ENCODE measurements at places on chromosomes 5 and 9. TPM values are rescaled to one million over a fixed set of nuclear protein-coding genes. Genes with fewer than 3 reads are reported as not detected.

GRCh38 chr5:159912033-159912800 lies 4.1 kb upstream of the ADRA1B start:
- peaks cover 15% of the 10 kb centered on the region for H3K27me3 ChIP-seq
- H3K4me3 ChIP-seq: no peak overlapping the region
- H3K27ac ChIP-seq: no peak overlapping the region
- H3K36me3 ChIP-seq: no peaks in the 10 kb centered on the region

DNA sequence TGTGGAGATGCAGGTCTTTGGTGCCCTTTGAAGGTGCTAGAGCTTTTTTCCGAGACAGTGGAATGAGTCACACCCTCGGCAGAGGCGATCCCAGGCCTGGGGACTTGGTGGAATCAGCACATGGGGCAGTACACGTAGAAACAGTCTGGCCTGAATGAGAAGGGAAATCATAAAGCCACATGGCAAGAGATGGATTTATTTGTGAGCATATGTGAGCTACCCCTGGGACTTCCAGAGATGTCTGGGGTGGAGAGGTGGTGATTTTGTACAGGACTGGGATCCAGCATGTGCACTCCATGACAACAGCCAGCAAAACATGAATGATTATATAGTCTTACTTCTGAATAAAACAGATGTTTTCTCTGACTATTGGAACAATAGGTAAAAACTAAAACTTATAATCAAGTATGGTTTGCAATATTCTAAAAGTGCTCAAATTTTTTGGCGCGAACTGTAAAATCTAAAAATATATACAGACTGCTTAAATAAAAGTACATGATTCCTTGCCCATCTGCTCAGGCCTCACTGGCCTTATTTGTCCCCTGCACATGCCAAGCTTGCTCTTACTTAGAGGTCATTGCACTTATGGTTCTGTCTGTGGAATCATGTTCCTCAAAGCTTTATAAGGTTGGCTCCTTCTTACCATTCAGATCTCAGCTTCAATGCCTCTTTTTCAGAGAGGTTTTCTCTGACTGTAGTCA lies 54.7 kb upstream of the SMARCA2 start:
- H3K4me1 ChIP-seq: no peaks in the 10 kb centered on the region
- H3K27ac ChIP-seq: no peak overlapping the region
- H3K36me3 ChIP-seq: no peaks in the 10 kb centered on the region
- no peaks in the 10 kb centered on the region for H3K27me3 ChIP-seq

DNA sequence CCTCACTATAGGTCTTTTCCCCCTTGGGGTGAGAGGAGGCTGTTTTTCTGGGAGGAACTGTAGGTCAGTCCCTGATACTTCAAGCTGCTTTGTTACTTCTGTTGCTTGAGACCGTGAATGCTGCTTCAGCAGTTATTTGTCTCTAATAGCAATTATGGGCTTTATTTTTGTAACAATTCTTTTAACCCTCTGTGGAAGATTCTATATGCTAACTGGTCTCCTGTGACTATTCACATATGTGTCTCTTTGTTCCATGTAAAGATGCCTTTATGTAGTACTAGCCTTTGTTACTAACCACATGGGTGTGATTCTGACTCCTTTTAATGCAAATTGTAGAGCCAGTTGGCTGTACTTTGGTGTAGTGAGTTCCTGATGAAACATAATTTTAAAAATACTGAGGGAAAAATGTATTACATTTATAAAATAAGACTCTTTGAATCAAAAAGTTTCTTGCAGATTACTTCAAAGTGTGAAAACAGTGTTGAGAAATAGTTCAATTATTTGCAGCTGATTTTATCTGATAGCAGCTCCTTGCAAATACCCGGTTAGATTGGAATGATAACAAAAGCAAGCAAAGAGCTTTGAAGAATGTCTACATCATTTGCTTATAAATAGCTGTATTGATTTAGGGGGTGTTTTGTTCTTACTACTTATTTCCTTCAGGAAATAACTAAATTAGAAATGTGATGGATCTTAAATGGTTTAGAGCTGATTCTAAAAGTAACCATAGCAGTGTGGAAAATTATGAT lies 46.6 kb downstream of the ANGPTL2 start:
- H3K4me1 ChIP-seq: no peaks in the 10 kb centered on the region
- DNase-seq: no peak
- no peak overlapping the region for H3K4me3 ChIP-seq
- peaks cover 3% of the 10 kb centered on the region for H3K27me3 ChIP-seq
- H3K27ac ChIP-seq: no peak overlapping the region

DNA sequence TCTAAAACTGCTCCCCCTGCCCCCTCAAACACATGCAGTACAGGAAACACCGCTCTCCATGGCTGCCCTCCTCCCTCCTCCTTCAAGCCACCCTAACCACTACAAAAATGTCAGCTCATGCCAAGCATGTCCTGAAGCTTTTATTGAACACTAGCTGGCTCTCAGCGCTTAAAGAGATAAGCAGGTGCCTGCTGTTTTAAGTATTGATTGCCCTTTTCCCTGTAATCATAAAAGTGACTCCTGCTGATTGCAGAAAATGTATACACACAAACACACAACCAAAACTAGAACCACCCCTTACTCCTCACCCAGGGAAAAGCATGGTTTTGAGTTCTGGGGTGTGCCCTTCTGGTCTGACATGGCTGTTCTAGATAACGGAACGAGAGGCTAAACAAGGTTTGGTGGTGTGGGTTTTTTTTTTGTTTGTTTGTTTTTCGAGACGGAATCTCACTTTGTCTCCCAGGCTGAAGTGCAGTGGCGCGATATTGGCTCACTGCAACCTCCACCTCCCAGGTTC lies 3.7 kb upstream of the UCK1 start:
- peaks cover 2% of the 10 kb centered on the region for H3K27me3 ChIP-seq
- peaks cover 26% of the 10 kb centered on the region for H3K4me1 ChIP-seq
- peak overlapping the region; percentile 12 for H3K4me3 ChIP-seq
- no peak for DNase-seq

GRCh38 chr9:70285246-70285645 lies 26.5 kb downstream of the SMC5 start:
- peaks cover 22% of the 10 kb centered on the region for H3K36me3 ChIP-seq
- DNase-seq: no peak
- no peak overlapping the region for H3K27ac ChIP-seq
- H3K4me3 ChIP-seq: no peak overlapping the region
- no peaks in the 10 kb centered on the region for H3K27me3 ChIP-seq

GRCh38 chr9:68825762-68826472 lies 120.9 kb downstream of the PIP5K1B start:
- H3K27me3 ChIP-seq: no peaks in the 10 kb centered on the region
- H3K27ac ChIP-seq: no peak overlapping the region
- H3K4me1 ChIP-seq: no peaks in the 10 kb centered on the region
- H3K4me3 ChIP-seq: no peak overlapping the region
- no peaks in the 10 kb centered on the region for H3K36me3 ChIP-seq

DNA sequence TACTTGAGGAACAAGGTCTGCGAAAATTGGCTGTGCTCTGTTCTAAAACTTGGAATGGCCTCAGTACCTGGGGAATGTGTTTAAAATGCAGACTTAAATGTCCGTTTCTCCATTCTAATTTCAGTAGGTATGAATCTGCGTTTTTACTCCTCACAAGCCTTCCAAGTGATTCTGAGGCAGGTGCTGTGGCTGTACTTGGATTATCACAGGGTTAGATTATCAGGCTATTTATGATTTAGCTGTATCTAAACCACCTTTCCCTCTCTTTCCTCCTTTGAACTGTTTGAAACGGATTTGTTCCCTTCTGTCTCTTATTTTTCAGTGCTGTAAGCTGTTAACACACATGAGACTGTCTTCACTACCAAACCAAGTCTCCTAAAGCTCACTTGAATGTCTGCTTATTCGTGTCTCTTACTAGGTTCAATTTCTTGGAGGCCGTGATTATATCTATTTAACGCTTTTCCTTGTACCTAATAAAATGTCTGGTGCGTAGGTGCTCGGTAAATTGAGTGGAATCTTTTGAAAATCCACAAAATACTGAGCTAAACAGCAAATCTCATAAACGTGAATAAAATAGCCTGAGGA lies 714 bp upstream of the CETN3 start:
- no peaks in the 10 kb centered on the region for H3K4me1 ChIP-seq
- H3K36me3 ChIP-seq: peaks cover 4% of the 10 kb centered on the region
- H3K27ac ChIP-seq: no peak overlapping the region
- H3K4me3 ChIP-seq: no peak overlapping the region
- H3K27me3 ChIP-seq: no peaks in the 10 kb centered on the region

DNA sequence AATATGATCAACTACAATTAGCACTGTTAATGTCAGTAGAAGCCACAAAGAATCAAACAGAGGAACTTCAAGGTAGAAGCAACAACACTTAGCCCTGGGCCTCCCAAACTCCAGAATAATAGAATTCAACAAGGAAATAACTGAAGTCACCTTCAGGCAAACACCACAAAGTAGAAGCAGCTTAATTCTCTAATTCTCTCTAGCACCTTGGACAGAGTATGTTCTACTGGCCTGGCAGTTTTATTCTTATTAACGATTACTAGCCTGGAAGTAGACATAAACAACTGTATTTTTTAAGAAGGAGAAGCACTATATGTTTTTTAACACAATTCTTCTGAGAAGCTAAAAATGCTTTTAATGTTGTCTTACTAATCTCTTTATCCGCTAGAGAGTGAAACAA lies 911.9 kb downstream of the DTWD2 start:
- no peak overlapping the region for H3K27ac ChIP-seq
- H3K27me3 ChIP-seq: no peaks in the 10 kb centered on the region
- H3K36me3 ChIP-seq: no peaks in the 10 kb centered on the region
- H3K4me3 ChIP-seq: no peak overlapping the region

- no peak overlapping the region for H3K27ac ChIP-seq
- H3K4me3 ChIP-seq: no peak overlapping the region
- peaks cover 3% of the 10 kb centered on the region for H3K36me3 ChIP-seq
- no peaks in the 10 kb centered on the region for H3K27me3 ChIP-seq
Measured at GRCh38 chr9:76528056-76528455, 69.1 kb downstream of the GCNT1 start.

GRCh38 chr5:52738095-52738506 lies 49.6 kb upstream of the ITGA1 start:
- no peaks in the 10 kb centered on the region for H3K36me3 ChIP-seq
- DNase-seq: no peak
- H3K4me3 ChIP-seq: no peak overlapping the region
- no peak overlapping the region for H3K27ac ChIP-seq
- H3K27me3 ChIP-seq: peaks cover 4% of the 10 kb centered on the region

DNA sequence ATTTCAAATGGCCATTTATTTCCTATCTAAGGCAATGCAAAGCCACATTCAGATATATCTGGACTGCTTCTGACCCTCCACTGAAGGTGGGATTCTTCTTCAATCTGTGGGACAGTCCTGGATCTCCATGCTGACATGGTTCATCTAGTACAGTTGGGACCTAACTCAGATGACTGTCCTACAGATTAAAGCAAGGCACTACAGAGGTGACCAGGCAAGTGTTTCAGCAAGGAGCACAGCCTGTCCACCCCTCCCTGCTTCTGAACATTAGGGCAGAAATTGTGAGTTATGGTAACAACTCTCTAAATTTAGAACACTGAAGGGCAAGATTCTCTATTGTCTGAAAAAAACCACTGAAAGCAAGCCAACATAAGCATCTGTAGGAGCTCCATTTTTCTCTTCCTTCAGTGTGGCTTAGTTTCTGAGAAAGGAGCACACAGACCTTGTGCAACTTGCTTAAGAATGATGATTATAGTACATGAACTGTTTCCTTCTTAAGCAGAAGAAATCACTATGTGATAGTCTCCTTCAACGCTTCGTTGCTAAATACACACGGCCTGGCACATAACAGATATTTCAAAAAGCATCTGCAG lies 62.9 kb upstream of the BARX1 start:
- H3K4me1 ChIP-seq: no peaks in the 10 kb centered on the region
- H3K4me3 ChIP-seq: no peak overlapping the region
- H3K27ac ChIP-seq: no peak overlapping the region

DNA sequence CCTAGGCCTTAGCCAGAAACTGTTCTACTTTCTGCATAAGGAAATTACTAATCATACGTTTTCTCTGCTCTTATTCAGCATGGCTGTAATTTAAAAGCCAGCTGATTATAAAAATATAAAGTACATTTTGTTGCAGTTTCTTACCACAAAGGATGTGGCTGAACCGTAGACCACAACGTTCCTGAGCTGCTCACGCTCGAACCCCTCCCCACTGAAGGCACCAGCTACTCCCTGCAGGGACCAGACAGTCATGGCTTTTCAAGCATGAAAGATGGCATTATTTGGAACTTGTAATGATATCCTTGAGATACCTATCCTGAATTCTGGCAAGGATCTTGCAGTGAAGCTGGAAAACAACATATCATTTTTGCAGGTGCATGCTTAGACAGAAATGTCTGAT lies 91.8 kb upstream of the DMRT1 start:
- peak; percentile 31 for DNase-seq
- H3K4me3 ChIP-seq: peak overlapping the region; percentile 80
- H3K27me3 ChIP-seq: peaks cover 3% of the 10 kb centered on the region
- peaks cover 56% of the 10 kb centered on the region for H3K4me1 ChIP-seq
- H3K27ac ChIP-seq: no peak overlapping the region

DNA sequence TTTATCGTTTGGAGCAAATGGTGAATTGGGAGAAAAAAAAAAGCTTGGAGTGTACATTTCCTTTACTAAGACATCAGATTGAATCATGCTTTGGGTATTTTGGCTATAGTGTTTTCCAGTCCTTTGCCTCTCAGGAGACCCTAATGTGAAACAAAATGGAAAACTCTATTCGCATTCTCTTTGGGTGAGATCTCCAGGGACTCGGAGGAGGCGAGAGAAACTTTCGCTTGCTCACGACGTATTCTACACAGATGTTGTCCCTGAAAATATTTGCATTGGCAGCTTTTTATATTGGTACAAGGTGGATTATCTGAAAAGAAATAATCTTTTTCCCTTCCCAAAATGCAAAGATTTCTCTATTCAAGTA lies 1240.1 kb upstream of the WWC1 start:
- no peaks in the 10 kb centered on the region for H3K36me3 ChIP-seq
- no peaks in the 10 kb centered on the region for H3K27me3 ChIP-seq

GRCh38 chr9:36789886-36790285 lies 217.2 kb downstream of the MELK start:
- H3K36me3 ChIP-seq: peaks cover 4% of the 10 kb centered on the region
- no peak overlapping the region for H3K4me3 ChIP-seq
- peaks cover 8% of the 10 kb centered on the region for H3K27me3 ChIP-seq

DMAC1 gene
- 46.0 TPM for polyA plus RNA-seq

C9orf43 gene
- not detected for polyA plus RNA-seq

DNLZ gene
- polyA plus RNA-seq: 61.8 TPM

UBE2QL1 gene
- polyA plus RNA-seq: not detected

Data from immature natural killer cell (primary cell).